ENCODE measurements at places on chromosomes 1 and 21. TPM values are rescaled to one million over a fixed set of nuclear protein-coding genes. Genes with fewer than 3 reads are reported as not detected.

DNA sequence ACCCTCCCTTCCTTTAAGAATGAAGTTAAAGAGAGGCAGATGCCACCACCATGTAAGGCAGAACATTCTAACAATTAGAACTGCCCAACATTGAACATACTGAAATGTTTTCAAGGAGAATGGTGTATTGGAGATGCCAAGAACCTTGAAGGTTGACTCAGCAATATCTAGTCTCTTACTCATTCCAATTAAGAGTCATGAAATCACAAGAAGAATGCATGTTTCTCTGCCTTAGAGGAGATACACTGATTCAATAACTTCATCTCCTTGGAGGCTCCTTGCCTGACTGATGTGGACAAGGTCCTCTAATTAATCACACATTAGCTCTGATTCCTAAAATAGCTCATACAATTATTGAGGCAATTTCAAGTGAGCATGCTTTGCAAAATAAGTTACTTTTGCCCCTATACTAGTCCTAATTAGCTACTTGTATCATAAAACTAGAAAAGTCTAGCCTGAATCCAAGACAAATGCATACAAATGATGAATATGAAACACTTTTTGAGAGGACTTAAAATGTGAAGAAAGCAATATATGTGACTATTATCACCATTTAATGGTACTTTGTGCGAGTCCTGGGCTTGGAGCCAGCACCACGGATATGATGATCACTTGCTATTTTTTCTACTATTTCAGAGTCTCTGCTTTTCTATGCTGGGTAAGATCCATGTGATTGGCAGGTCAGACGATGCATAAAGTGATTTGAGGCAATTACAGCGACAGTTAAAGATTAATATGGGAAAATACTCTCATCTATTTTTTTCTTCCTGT is 114.5 kb downstream of the DSCAM start:
- DNase-seq = no peak

DNA sequence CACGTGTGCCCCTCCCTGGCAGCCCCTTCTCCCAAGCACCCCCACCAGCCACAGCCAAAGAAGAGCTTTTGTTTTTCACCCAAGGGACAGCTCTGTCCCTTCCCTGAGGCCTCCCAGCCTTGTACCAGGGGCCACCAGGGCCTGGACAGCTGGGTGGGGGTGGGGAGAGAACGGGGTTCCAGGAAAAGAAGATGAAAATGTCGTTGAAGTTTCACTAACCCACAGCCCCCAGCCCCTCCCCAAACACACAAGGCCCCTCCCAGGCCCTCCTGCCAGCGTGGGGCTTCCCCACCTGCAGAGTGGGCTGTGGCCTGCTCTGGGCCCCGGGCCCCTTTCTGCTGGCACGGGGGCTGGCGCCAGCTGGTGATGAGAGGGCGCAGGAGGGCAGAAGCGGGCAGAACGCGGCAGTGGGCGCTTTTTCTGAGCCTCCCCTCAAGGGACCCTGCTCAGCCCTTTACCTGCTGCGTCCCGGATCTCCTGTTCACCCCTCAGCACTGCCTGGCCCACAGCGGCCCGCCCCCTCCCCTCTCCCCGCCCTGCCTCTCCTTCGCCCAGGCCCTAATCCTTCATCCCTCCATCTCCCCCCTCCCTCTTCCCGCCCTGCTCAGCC is 5.5 kb upstream of the ANKRD65 start:
- DNase-seq = peak; percentile 49

SLC44A5 gene
- 2.1 TPM for total RNA-seq

- DNase-seq = no peak
Measured at GRCh38 chr1:206939841-206940587, 6.3 kb downstream of the PIGR start.

Data from H9 (cell line).